A549 treated with CpdA at 1 μM for 4 hours (cell line): ENCODE measurements at places on chromosomes 5 and 9. TPM values are rescaled to one million over a fixed set of nuclear protein-coding genes. Genes with fewer than 3 reads are reported as not detected.

Gene NFIL3
- 13.6 to 16.1 TPM (median 14.2 TPM) in 5 replicates for total RNA-seq

Gene RNF183
- not detected in 5 replicates for total RNA-seq

Gene FYB1
- total RNA-seq, result 14.0 to 21.7 TPM (median 15.1 TPM) in 5 replicates

Gene SH2D3C
- total RNA-seq, result 0.03 to 0.16 TPM (median 0.13 TPM) in 4 of 5 replicates, not detected in the other

Gene GBGT1
- total RNA-seq, result 1.6 to 3.0 TPM (median 2.8 TPM) in 5 replicates

Gene GRIN1
- 0.31 to 1.0 TPM (median 0.38 TPM) in 5 replicates for total RNA-seq
